RCC 7860 (cell line): ENCODE measurements at places on chromosomes 3 and 15.

- no peak for DNase-seq
These were observed 219.4 kb downstream of the UBE2E2 start for GRCh38 chr3:23422517-23422851.

GRCh38 chr3:81451611-81452010 lies 309.8 kb downstream of the GBE1 start:
- peak; percentile 70 for DNase-seq

DNA sequence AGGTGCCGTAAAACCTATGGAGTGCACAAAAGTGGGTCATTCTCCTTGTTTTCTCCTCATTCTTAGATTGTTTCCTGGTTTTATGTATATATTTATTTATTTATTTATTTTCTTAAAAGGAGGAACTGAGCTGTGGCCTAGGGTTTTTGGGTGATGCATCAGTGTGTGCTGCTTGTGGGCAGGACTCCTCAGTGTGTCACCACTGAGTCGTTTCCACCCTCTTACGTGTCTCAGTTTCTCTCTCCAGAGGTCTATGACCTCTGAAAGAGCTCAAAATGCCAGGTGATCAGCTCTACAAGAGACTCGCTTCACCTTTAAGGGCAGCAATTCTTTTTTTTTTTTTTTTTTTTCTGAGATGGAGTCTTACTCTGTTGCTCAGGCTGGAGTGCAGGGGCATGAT lies 72.9 kb downstream of the CD200 start:
- peak; percentile 15 for DNase-seq

DNA sequence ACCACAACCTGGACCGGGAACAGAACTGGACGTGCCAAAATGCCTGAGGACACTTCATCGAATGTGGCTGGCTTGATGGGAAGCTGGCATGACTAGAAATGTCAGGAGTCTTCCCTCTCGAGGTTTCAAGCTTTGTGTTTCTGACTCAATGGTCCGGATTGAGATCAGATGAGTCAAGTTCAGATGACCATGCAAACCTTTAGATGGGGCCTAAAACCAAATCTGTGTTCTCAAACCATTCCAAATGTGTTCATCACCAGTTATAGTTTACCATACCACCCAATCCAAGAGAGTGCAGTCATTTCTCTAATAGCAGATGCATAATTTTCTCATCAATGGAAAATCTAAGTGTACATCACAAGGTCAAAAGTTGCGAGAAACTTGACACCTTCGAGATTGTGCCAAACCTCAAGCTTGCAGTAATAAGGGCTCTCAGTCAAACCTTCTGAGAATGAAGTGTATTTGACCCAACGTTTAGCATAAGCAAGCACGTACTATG lies 369.1 kb downstream of the RORA start:
- DNase-seq = no peak

GRCh38 chr15:63509955-63510940 lies 5.9 kb downstream of the USP3 start:
- peak; percentile 32 for DNase-seq

DNA sequence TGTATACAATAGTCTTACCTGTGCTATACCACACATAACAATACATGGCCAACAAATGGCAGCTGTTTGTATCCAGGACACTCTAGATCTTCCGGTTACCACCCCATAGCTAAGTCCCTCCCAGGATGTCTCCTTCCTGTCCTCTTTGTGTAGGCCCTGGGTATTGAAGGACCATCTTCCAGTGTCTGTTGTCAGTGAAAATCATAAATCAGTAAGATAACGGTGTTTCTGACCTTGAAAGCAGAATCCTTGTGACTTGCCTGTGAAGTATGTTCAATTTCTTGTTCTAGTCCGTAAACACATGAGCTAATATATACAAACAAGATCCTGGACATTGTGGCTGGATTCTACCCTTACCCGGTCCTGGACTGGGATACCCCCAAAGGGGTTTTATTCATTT lies 462.8 kb downstream of the NTRK3 start:
- no peak for DNase-seq
